ENCODE measurements at places on chromosomes 11 and 22.

DNA sequence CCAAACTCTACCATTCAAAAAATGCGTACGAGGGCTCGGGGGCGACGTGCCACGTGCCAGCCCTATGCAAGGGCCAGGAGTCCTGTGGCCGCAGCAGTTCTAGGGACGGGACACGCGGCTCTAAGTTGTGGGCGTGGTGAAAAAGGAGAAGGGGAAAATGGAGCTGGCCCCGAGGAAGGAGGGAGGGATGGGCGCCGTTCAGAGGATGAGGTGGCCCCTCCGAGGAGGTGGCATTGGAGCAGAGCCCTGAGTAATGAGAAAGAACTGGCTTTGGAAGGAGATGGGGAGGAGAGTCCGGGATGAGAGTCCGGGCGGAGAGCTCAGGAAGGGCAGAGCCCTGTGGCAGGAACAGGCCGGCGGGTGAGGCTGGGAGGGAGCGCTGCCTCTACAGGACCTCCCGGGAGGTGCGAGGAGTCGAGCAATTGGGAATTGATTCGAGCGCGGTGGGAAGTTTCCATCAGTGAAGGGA, 21.0 kb downstream of the OTUB1 start:
- DNase-seq, result no peak

GRCh38 chr11:102115557-102115956, 5.3 kb downstream of the YAP1 start:
- no peak for DNase-seq

DNA sequence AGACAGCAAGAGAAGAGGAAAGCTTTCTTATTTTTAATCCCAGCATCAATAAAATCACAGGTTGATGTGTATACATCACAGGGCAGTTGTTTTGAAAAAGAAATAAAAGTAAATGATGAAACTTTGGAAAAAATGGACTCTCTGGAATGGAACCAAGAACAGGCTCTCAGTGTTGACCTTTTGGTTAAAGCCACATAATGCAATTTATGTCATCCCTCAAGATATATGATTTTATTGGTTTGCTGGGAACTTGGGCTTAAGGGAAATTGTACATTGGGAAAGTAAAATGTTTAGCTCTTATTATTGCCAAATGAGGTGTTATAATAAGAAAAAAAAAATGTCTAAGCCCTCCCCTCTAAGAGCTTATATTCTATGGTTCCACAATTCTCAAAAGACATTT, 139.8 kb upstream of the MTNR1B start:
- no peak for DNase-seq

DNA sequence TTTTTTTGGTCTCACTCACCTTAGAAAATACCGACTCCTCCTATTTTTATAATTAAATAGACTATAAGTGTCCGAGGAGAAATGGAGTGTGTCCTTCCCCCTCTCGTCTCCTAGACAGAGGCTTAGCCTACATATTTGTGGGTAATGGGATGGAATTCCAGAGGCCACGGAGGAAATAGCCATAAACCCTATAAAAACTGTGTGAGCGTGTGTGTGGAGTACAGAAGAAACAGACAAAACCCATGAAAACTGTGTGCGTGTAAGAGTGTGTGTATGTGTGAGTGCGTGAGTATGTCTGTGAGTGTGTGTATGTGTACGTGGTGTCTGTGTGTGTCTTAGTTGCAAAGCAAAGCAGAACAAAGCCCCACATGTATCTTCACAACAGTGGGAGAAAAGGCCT, 883.5 kb downstream of the OPCML start:
- DNase-seq, result no peak

- DNase-seq, result no peak
These were observed 567.0 kb upstream of the CADM1 start for GRCh38 chr11:116071241-116071640.

- DNase-seq, result no peak
These were observed 1.6 kb upstream of the IZUMO1R start for GRCh38 chr11:94302776-94303175.

- no peak for DNase-seq
These were observed 162.8 kb downstream of the NCAM1 start for GRCh38 chr11:113124006-113124405.

GRCh38 chr11:129458278-129458677, 82.6 kb downstream of the BARX2 start:
- DNase-seq, result no peak

DNA sequence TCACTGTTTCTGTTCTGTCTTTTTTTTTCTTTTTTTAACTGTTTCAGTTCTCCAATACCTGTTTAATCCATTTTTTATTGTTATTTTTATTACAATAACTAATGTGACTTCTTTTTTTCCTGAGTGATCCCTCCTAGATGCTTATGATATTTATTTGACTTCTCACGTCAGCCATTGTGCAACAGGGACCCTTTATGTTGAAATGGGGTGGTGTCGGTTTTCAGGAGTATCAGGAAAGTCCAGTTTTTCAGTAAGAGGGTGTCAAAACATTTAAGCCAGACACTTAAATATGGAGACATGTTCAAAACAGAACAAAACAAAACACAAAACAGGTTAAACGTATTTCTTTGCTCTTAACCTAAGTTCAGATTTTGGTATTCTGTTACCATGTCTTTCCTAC, 418.8 kb downstream of the DYNC2H1 start:
- DNase-seq, result no peak

Measured in stimulated activated CD4-positive, alpha-beta T cell treated with anti-CD3 and anti-CD28 coated beads, TNF-alpha, amount 100 ng/mL, for 24 hours (primary cell).